ENCODE measurements at places on chromosomes 4 and X. TPM values are rescaled to one million over a fixed set of nuclear protein-coding genes. Genes with fewer than 3 reads are reported as not detected.

Gene TMSB15A
- 6.0 TPM for total RNA-seq

Gene MAGEC2
- not detected for total RNA-seq

Gene XKRX
- total RNA-seq = 0.29 TPM

Gene ADGRG2
- not detected for total RNA-seq

Gene VBP1
- total RNA-seq = 103 TPM

Gene MTCP1
- 2.3 TPM for total RNA-seq

Gene SYP
- total RNA-seq = 0.13 TPM

Gene SPANXA2
- total RNA-seq = not detected

Gene ETDB
- total RNA-seq = not detected

Gene SLC16A2
- 1.5 TPM for total RNA-seq

Gene SLITRK2
- not detected for total RNA-seq

Gene KCTD8
- total RNA-seq = 0.22 TPM

Gene PITX2
- not detected for total RNA-seq

Gene XIAP
- 42.3 TPM for total RNA-seq

Gene PPP2R2C
- total RNA-seq = under 0.01 TPM

Gene CT45A5
- total RNA-seq = not detected

Gene PAGE4
- not detected for total RNA-seq

Gene BCLAF3
- total RNA-seq = 7.1 TPM
